ENCODE measurements at places on chromosomes 6 and 20. TPM values are rescaled to one million over a fixed set of nuclear protein-coding genes. Genes with fewer than 3 reads are reported as not detected.

The DTNBP1 gene
- 18.7 TPM for total RNA-seq

The MYCT1 gene
- not detected for total RNA-seq

The BMP2 gene
- 17.6 TPM for total RNA-seq

The FOXC1 gene
- total RNA-seq = 1.1 TPM

The OPRM1 gene
- total RNA-seq = not detected

The NDUFAF5 gene
- 41.5 TPM for total RNA-seq

DNA sequence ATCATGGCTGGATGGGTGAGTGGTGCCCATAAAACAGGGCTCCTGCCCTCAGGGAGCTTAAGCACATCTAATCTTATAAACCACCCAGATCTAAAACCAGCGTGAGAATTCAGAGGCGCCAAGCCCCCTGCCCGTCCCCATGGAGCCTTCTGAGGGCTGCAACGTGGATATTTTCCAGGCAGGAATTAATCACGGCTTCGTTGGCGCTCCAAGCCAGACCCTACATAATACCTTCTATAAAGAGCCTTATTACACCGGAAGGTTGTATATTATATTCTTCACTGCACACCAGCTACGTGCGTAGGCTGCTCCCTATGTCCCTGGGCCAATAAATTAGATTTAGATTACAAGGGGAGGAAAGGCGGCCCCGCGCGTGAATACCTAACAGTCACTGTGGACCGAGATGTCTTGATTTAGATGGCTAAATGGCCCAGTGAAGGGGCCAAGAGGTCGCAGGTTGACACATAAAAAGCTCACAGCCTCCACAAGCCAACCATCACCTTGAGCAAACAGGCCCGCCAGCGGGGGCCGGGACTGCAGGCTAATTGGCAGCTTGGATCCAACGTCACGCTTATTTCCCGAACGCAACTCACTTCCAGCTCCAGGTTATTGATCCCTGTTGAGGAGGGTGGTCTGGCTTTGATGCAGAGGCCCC is 64.7 kb upstream of the APCDD1L start:
- H3K27me3 ChIP-seq = peaks cover 30% of the 10 kb centered on the region
- H3K4me1 ChIP-seq = no peaks in the 10 kb centered on the region
- no peak for DNase-seq
- H3K27ac ChIP-seq = no peak overlapping the region

DNA sequence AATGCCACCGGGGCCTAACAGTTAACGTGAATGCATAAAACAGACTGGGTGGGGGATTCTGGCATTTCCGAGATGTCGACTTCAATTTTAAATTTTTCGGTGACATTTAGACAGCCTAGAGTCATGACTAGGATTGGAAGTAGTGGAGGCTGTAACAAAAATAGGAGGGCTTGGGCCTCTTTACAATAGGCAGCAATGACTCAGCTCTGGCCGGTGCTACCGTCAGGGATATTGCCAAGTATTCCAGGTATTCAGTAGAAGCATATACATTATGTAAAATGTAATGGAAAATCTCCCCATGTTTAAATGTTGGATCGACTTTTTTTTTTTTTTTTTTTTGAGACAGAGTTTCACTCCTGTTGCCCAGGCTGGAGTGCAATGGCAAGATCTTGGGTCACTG is 136.2 kb upstream of the STMND1 start:
- no peak overlapping the region for H3K4me3 ChIP-seq
- no peaks in the 10 kb centered on the region for H3K36me3 ChIP-seq
- no peak overlapping the region for H3K27ac ChIP-seq
- H3K27me3 ChIP-seq = peaks cover 18% of the 10 kb centered on the region
- H3K4me1 ChIP-seq = peaks cover 6% of the 10 kb centered on the region

- no peak overlapping the region for H3K4me3 ChIP-seq
- H3K27me3 ChIP-seq = no peaks in the 10 kb centered on the region
- H3K4me1 ChIP-seq = peaks cover 5% of the 10 kb centered on the region
- no peaks in the 10 kb centered on the region for H3K36me3 ChIP-seq
- no peak overlapping the region for H3K27ac ChIP-seq
Observed at GRCh38 chr6:134593887-134594286, 276.0 kb upstream of the SGK1 start.

DNA sequence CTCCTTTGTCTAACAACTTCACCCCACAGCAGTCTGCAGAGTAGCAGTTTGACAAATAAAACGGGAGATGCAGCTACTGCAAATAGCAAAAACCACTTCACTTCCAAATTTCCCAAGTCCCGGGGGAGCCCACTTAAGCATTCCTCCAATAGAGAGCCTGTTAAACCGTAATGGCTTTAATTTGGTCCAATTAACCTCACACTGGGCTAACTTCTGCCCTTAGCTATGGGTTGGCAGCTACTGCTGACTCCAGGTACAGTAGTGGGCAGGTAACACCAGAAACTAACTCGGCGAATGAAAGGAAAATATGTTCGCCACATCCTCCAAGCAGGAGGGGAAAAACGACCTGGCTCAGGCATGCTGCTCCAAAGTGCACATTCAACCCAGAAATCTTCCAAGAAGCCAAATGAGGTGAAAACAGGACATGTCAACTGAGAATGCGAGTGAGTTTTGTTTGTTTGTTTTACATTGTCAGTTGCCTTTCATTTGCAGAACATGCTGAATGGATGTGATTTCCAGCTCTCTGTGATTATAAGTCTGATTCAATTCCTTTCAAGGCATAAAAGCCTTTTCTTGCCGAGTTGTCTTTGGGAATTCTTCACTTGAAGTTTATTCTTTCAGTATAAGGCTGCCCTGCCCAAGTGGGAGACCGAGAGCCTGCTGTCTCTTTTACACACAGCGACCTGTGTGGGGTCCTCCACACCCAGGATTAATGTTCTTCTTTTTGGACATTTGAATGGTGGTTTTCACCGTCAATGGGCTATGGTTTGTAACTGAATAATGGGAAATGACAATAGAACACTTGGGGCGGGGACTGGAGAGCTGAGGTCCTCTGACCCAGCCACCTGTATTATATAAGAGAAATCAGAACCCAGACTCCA is 117.3 kb upstream of the ARMC2 start:
- peaks cover 17% of the 10 kb centered on the region for H3K27me3 ChIP-seq
- H3K4me3 ChIP-seq = no peak overlapping the region
- H3K4me1 ChIP-seq = peaks cover 8% of the 10 kb centered on the region
- no peak for DNase-seq
- no peak overlapping the region for H3K27ac ChIP-seq

DNA sequence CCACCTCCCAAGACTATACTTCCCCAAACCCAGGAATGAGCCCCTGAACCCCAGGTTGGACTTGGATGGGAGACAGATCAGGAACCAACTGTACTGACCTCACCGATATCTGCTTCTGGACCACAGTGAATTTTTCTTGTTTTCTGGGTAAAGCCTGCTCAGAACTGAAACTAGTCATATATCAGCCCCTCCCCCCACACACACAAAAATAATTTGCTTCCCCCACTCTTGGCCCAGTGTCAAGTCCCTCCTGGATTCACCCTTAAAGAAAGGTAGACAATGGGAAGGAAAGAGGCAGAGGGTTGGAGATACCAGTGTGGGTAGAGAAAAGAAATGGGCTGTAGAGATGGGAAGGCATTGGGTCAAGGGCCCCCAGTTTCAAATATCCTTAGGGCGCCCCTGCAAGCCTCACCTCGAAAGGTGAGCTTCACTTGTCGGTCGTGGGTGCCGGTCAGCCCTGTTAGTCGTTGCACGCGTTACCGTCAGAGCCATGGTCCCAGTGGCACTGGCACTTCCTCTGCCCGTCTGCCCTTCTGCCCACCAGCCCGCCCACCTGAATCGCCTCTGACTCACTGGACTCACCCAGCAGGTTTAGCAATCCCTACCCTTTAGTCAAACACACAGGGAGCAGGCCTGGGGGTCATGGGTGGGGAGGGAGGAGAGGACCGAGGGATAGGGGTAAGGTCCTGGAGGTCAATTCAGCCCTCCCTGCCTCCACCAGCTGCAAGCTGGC is 8.5 kb upstream of the SPAG4 start:
- no peaks in the 10 kb centered on the region for H3K36me3 ChIP-seq
- H3K27ac ChIP-seq = no peak overlapping the region
- H3K27me3 ChIP-seq = peaks cover 34% of the 10 kb centered on the region
- no peaks in the 10 kb centered on the region for H3K4me1 ChIP-seq

GRCh38 chr6:136113736-136114173 is 136.4 kb downstream of the MTFR2 start:
- no peak overlapping the region for H3K4me3 ChIP-seq
- no peak overlapping the region for H3K27ac ChIP-seq
- H3K36me3 ChIP-seq = no peaks in the 10 kb centered on the region
- H3K4me1 ChIP-seq = peaks cover 17% of the 10 kb centered on the region
- no peak for DNase-seq

DNA sequence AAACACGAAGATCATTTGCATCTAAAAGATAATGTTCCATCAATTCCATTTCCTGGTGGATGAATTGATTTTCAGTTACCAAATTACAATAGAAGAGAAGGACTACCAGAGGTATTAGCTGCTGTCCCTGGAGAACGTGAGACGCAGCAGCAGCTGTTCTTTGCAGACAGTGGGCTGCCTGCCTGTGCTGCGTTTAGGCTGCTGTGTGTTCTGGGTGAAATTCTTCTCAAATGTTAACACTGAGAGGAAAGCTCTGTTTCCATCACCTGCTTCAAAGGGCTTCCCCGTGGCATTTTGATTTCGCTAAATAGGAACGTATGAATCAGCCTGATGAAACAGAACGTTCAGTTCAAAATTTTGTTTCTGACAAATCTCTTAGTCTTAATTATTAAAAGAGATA is 362.2 kb downstream of the C6orf118 start:
- no peaks in the 10 kb centered on the region for H3K4me1 ChIP-seq
- no peak for DNase-seq
